ENCODE measurements at places on chromosomes 7 and 10.

GRCh38 chr10:105549731-105550130 lies 908.6 kb downstream of the SORCS3 start:
- DNase-seq: no peak

DNA sequence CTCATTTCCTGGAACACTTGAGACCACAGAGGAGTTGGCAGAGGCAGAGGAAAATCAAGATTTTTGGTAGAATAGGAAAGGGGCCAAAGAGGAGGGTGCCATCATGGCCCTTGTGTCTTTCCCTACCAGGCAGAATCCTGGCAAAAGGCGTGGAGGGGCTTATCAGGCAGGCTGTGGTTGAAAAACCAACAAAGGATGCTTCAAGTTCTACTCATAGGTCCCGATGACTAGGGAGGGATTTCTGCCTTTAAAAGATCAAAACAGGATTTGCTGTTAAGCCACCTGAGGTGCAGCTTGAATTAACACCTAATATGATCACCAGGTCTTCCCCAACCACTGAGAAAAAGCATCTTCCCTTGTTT lies 45.7 kb downstream of the BPGM start:
- DNase-seq: no peak

DNA sequence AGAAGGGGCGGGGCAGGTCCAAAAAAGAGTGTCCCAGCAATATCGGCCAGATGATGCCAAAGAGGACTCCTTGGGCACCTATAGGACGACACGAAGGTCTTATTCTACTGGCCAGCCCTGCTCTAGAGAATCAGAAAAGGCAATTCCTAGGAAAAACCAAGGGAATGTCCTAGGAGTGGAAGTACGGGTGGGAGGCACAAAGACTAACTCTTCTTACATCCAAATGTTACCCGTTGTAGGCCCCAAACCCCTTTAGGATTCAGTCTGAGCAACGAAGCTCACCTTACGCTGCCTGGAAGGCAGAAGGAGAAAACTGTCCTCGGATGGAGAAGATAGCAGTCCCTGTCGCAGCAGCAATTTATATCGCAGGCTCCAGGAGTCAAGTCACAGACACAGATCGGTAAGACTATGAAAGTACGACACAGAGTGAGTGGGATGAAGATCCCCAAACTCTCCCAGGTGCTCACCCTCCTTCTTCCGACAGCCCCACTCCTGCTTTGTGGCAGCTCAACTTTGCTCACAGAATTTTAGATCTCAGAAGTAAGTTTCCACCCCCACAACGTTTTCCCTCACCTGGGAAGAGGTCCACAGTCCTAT lies 558 bp downstream of the TCTN3 start:
- DNase-seq: no peak

DNA sequence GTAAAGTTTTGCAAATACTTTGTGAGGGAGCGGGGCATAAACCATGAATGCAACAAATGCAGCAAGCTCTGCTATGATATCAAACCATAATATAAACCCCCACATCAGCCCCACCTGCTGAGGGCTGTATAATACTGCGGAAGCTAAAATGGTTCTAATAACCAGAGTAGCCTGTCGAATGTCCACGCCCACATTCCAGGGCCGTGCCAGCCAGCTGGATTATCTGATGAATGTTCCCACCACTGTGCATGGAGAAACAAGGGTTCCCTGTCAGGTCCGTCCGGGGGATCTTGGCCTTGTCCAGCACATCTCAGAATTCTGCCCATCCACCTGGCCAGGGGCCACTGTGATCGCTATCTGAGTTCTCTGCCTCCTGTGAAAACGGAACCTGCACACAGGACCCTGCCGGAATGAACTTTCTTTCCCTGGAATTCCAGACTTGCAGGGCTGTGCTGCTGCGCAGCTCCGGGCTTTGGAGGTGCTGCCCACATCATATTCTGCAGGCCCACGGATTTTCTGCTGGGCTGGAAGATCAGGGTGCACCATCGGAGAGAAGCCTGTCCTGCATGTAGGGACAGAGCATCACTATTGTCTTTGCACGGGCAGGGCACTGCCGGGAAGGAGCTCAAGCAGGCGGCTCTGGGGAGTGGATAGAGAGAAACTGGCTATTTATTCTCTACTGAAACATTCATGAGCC lies 77.0 kb upstream of the GNA12 start:
- no peak for DNase-seq

DNA sequence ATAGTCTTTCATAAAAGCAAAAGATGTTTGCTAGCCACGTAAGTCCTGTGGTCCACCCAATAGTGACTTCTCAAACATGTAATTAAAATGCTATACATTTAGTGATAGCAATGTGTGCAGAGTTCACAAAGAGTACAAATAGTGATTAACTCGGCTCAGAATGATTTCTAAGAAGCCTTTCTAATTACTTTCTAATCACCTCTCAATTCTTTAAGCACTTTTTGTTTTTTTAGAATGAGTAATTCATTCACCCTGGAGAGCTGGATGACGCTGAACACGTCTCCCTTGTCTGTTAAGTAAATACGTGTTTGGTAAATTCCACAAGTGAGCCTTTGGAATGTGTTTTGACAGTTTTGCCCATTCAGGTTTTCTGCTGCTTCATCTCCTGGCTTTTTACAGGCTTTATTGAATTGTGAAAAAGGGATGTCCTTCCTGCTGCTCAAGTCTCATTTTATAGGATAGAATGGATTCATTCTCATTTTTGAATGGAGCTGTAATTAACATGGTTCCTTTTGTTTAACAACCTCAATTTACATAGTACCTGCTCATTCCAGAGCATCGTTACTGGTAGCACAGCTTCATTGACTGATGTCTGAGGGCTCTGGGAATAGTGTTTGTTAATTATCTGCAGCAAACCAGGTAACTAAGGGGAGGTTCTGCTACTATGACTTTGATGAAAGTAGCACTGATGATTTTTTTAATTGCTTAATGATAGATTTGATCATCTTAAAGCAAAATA lies 212.1 kb downstream of the VTI1A start:
- no peak for DNase-seq

GRCh38 chr7:88185650-88186049 lies 34.2 kb downstream of the SRI start:
- peak; percentile 29 for DNase-seq

DNA sequence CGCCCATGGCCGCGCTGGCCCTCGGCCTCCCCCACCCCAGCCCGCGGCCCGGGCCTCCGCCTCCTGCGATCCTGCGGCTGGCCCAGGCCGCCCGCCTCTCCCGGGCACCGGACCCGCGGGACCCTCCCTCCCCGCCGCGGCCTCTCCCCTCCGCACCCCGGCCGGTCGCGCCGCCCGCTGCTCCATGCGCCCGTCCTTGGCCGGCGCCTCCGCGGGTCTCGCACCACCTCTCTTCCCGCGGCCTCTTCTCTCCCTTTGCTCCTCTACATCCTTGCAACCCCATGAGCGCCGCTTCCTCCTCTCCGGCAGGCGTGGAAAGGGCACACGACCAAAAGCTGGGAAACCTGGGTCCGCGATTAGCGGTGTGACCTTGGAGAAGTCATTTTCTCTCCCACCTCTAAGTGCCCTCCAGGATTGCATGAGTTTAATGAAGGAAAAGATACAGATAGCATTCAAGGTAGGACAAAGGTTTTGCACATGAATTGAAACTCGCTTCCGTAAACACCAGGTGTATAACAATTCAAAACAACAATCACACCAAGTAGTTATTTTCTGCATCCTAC lies 448 bp upstream of the SRPK2 start:
- DNase-seq: peak; percentile 74

- no peak for DNase-seq
Observed at GRCh38 chr7:30658479-30659074, 23.7 kb downstream of the CRHR2 start.

DNA sequence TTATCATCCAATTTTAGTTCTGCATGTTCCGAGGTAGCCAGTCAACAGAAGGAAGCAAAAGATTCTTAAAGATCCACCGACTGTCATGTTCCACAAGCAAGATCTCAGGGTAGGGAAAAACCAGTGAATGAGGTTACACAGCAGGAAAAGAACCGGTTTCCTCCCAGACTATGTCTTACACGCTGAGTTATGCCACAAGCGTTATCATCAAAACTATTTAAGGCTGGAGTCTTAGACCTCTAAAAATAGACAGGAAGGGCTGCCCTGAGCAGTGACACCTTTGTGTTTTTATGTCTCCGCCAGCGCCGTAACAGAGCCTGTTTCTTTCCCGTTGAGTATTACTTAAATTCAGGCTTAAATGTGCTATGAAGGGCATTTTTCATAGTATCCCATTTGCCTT lies 48.3 kb downstream of the PROSER2 start:
- DNase-seq: no peak

DNA sequence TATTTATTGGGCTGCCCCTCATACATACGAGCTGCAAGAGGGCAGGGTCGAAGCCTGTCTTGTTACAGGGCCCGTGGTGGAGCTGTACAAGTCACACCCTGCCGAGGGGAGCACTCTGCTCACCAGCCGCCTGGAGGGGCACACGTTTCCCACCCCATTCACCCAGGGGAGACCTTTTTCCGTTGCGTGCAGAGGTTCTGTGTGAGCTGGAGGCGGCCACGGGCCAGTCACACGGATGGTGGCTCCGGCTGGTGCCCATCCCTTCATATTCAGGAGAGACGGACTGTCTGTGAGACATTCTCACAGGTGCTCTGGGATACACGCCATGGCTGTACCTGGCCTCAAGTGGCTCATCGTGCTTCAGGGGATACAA lies 47.9 kb upstream of the FAM20C start:
- DNase-seq: no peak

GRCh38 chr7:150992833-150993302 lies 2.1 kb downstream of the NOS3 start:
- no peak for DNase-seq

GRCh38 chr7:90271753-90272152 lies 26.8 kb downstream of the CFAP69 start:
- no peak for DNase-seq

DNA sequence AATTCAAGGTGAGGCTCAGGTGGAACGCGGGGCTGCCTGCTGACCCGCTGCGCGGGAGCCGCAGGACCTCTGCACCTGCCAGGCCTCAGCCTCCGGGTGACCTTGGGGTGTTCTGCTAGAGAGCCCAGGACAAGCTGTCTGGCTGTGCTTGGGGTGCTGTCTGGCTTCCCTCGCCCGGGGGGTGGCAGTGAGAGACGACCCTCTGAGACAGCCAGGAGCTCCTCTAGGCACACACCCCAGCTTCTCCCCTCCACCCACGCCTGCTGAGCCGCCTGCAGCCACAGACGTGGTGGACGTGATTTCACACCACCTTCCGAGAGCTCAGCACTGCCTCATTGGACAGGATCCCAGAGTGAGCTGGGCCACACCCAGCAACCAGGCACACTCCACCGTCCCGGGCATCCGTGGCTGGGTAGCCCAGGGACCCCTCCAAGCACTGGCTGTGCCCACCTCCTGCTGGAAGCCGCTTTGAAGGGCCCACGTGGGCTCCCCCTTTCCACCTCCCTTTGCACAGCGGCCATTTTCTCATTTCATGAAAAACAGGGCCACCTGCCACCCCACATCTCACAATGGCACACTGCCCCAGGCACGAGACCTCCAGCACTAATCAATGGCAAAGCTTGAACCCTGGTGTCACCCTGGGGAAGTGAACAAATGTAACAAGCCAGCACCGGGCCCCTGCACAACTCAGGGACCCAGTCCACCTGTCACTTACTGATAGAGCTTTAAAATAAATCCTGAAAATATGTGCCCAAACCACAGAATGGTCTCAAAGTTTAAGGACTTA lies 35.0 kb downstream of the ZFAND2A start:
- no peak for DNase-seq

GRCh38 chr7:66503036-66503370 lies 125.7 kb upstream of the KCTD7 start:
- DNase-seq: no peak

DNA sequence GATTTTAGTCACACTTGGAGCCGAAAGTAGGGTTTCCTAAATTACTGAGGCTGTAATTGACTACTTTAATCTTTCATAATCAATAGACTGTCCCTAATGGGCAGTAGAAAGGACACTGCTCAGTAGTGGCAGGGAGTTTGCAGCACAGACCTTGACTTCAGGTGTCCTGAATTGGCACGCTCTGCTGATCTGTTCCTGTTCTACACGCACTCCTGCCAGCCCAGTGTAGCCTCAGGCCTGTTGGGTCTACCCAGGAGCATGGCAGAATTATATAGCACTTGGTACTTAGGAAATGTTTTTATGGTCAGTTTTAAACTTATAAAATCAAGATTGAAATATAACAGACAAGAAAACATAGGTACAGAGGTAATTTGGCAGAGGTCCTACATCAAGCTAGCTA lies 9.0 kb downstream of the EIF4H start:
- no peak for DNase-seq

DNA sequence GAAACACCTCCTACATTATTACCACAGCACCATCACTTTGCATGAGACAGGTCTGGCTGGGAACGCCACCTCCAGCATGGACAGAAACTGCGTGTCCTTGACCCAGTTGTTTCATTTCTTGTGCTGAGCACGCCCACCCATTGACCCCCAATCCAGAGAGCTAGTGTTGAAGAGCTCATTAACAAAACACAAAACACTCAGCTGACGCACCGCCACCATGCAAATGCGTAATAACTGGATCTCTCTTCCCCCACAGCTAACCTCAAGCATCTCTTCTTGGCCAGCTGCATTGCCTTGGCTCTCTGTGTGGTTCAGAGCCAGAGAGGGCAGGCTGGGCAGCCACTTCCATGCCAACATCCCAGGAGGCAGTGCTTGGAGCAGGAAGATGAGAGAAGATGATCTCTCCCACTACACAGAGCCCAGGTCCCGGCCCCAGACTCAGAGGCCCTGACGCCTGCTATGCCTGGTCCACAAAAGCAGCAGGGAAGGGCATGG lies 173.5 kb downstream of the PLXNA4 start:
- no peak for DNase-seq

GRCh38 chr7:48052748-48053147 lies 17.4 kb downstream of the C7orf57 start:
- no peak for DNase-seq

DNA sequence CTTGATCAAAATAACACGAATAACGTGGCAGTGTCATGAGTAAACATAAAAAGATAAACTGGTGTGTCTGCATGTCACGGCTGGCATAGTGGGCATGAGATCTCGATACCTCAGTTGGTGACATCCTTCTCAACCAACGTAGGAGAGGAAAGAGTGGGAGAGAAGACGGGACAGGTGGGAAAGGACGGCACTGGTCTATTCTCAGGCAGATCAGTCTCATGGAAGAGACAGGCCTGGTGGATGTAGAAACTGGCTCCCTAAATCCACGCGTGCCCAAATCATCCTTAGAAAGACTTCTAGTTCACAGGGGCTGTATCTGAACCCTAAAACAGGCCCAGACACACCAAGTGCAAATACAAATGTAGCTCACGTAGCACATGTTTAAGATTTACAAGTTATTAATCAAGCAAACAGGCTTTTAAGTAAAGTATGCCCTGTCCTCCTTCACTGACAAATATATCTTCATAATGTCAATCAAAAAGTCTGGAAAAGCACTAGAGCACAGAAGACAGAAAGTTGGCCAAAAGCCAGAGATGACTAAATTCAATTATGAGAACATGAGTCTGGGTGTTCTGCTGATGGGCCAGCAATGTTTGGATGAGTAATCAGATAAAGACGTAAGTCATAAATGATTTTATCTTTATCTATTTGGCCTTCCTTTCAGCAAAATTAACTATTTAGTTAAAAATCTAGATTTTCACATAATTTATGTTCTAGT lies 56.3 kb downstream of the SFMBT2 start:
- no peak for DNase-seq
